ENCODE measurements at places on chromosomes 4 and X.

DNA sequence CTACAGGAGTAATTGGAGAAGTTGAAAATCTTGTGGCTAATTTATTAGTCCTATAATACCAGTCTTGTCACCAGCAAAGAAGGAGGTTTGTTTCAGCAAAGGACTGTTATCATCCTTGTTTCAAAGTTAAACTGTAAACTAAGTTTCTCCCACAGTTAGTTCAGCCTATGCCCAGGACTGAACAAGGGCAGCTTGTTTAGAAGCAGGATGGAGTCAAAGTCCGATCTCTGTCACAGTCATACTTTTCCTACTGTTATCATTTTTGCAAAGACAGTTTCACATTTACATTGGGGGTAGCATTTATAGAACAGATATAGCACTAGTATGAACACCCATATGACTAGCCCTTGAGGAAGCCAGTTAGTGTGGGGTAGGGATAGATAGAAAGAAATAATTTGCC is 46.4 kb downstream of the AKAP4 start:
- DNase-seq: no peak

DNA sequence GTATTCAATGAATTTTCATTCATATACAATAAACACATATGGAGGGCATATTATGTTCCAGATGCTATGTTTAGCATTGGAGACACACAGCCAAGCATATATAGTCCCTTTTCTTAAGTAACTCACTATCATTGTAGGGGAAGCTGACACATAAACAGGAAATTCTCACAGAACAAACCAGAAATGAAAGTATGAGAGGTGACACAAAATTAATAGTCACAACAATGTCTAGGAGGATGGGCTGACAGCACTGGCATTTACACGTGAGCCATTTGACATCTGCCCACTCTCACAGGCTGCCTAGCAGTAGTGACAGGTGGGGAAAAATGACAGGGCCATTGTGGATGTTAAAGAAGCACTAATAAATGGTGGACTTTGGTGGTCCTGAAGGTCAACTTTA is 2.6 kb upstream of the CNOT6L start:
- DNase-seq: no peak

DNA sequence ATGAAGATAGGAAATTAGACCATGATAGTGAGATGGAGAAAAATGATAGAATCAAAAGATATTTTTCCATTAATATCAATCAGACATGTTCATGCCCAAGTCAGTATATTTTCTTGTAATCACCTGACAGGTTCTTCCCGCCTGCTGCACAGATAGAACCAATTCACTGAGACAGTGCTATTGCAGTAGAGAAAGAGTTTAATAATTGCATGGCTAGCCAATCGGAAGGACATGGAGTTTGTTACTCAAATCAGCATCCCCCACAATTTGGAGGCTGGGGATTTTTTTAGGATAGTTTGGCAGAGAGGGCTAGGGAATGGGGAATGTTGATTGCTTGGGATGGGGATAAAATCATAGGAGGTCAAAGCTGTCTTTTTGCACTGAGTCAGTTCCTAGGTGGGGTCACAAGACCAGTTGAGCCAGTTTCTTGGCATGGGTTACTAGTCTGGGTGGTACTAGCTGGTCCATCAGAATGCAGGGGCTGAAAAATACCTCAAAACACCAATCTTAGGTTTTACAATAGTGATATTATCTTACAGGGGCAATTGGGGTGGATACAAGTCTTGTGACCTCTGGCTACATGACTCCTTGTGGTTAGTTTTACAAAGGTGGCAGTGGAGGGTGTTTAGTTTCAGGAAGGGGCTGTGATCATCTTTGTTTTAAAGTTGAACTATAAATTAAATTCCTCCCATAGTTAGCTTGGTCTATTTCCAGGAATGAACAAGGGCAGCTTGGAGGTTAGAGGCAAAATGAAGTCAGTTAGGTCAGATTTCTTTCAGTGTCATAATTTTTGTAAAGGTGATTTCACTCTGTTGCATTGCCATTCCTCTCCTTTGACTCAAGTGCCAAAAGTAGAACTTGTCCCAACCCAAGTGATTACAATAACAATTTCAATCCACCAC is 100.3 kb upstream of the PDE5A start:
- DNase-seq: no peak

- peak; percentile 35 for DNase-seq
These were observed 1.9 kb downstream of the PRPS1 start for GRCh38 chrX:107630031-107630689.

GRCh38 chrX:151870602-151871001 is 42.1 kb upstream of the MAGEA4 start:
- DNase-seq: no peak

DNA sequence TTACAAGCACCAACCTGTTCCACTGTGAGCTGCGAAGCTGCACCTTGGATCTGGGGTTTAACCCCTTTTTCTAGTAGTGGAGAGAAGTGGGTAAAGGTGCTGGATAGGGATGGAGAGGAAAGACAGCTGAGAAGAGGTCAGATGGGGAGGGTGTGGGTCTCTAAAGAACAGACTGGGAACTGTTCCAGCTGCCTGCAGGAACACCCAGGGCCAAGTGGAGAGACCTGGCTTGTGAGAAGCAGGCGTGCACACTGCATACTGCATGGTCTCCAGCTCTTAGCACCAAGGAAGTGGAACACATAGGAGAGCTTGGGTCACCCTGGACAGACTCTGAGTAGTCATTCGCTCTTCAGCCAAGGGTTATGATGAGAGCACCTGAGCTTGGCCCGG is 16.1 kb downstream of the BCOR start:
- no peak for DNase-seq

- DNase-seq: no peak
These were observed 161.6 kb upstream of the SPRY1 start for GRCh38 chr4:123234955-123235354.

DNA sequence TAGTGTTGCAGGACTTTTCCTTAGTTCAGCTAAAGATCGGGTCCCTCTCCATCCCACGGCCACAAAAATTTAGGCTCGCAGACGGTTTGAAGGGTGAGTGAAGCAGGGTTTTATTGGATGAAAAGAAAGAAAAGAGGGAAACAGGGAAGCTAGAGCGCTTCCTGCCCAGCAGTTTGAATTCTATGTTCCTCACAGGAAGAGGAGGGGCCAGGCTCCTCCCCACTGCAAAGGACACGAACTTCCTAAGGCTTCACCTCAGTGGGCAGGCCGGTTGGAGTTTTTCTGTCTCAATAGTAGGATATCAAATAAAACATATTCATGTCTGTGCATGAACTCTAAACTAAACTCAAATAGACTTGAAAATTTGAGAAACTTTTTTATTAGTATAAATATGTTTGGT is 27.4 kb downstream of the DAPP1 start:
- DNase-seq: no peak

DNA sequence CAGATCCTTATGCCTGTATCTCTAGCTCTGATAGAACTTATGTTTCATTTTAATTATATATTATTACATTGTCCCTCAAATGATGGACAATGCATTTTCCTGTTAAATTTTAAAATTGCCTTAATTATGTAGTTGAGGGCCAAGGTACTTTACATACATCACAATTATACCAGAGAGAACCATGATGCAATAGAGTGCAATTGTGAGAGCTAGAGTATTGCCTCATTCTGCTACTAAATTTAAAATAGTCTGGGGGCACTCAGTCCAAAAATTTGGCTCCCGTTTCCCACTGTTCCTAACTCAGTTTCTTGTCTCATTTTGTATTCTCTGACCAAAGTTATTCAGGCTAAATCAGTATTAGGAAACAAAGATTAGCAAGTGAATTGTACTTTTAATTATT is 378.5 kb upstream of the ZFP42 start:
- no peak for DNase-seq

DNA sequence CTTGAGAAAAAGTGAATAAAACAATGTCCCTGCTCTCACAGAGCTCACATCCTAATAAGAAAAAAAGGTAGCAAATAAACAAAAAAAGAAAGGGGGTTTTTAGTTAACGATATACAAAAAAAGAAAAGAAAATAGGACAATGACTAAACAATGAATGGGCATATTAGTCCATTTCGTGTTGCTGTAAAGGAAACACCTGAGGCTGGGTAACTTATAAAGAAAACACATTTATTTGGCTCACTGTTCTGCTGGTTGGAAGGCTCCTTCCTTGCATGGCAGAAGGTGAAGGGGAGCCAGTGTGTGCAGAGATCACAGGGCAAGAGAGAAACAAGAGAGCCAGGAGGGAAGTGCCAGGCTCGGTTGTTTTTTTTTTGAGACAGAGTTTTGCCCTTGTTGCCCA is 4.7 kb upstream of the KLF3 start:
- no peak for DNase-seq

- DNase-seq: no peak
These were observed 26.0 kb downstream of the FHDC1 start for GRCh38 chr4:152962150-152962549.

DNA sequence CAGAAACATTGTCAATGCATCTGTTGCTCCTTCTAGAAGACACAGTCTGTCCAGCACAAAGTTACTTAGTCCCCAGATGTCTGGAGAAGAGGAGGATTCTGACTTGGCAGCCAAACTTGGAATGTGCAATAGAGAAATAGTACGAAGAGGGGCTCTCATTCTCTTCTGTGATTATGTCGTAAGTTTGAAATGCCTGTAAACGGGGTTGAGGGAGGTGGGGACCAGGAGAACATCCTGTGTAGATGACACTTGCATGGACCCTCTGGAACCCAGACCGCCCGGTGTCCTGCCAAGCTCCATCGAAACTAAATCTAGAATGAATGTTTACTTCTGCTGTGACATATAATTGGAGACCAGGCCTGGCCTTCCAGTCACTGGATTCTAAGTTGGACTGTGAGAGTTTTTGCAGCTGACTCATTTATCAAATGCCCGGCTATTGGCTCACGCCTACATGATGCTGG is 45.0 kb upstream of the MSANTD1 start:
- no peak for DNase-seq

DNA sequence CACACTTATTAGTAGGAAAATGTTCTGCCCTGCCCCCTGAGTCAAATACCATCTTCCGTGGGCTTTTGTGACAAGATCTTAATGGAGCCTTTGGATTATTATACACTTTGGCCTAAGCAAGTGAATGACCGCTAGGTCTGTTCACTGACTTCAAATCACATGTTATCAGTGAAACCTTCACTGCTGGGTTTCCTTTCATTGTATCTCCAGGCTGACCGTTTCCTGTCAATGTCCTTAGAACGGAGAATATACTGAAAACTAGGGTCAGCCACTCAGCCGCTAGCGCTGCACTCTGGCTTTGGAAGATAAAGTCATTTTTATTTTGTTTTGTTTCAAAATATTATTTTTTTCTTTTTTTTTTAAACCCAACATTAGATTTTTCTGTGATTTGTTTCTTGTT is 107.0 kb upstream of the TLL1 start:
- DNase-seq: no peak

All from neural progenitor cell (in vitro differentiated cells).